ENCODE measurements at places on chromosomes 6 and 20.
A peak's percentile ranks its signal among the peaks of the same experiment; 100 is the strongest.

- no peak for DNase-seq
Measured at GRCh38 chr6:6580225-6580856, 8.2 kb upstream of the LY86 start.

DNA sequence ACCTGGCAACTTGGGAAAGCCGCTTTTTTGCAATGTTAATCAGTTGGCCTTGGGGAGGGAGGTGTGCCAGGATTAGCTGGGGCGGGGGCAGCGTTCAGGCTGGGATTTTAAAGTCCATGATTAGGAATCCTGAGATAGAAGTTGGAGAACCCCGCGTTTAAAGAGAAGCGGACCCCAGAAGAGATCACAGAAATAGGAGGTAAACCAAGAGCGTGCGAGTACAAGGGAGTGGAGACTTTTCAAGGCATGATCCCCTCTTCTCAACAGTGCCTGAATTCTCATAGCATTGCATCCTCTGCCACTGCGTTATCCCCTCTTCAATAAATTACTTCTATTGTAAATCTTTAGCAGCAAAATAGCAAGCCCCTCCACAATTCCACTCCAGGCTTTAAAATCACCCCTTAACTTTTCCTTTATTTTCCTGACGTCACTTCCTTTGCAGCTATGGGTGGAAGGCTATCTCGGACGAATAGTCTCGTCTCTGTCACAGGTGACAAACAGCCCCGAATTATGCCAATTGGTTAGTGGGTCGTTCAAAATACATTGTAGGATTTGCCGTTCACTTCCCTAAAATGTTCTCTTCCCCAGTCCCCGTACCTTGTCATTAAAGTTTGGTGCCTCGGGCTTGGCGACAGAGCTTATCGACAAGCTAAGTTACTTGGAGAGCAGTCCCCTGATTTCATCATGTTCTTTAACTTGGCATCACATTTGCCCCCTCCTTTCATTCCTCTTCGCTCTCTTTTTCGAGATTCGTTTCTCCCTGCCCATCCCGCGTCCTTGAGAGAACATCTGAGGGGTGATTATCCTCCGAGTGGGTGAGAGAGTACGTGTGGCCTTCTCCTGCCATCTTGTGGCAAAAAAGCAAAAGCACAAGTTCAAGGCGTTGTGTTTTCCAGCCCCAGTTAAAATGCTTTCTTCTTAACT lies 17.1 kb downstream of the OR2B2 start:
- DNase-seq: peak; percentile 46

GRCh38 chr6:137746264-137746663 lies 120.8 kb upstream of the TNFAIP3 start:
- DNase-seq: no peak

- DNase-seq: no peak
Measured at GRCh38 chr20:1995531-1996310, 1.9 kb upstream of the PDYN start.

- DNase-seq: no peak
Measured at GRCh38 chr6:103139377-103139776, 1720.3 kb downstream of the HACE1 start.

GRCh38 chr20:59063358-59064213 lies 21.0 kb upstream of the PRELID3B start:
- no peak for DNase-seq

GRCh38 chr20:11136691-11137090 lies 462.9 kb upstream of the JAG1 start:
- no peak for DNase-seq

- DNase-seq: no peak
Measured at GRCh38 chr6:24506814-24507520, 12.2 kb downstream of the ALDH5A1 start.

GRCh38 chr6:26432627-26433201 lies 7.6 kb upstream of the BTN3A3 start:
- no peak for DNase-seq

DNA sequence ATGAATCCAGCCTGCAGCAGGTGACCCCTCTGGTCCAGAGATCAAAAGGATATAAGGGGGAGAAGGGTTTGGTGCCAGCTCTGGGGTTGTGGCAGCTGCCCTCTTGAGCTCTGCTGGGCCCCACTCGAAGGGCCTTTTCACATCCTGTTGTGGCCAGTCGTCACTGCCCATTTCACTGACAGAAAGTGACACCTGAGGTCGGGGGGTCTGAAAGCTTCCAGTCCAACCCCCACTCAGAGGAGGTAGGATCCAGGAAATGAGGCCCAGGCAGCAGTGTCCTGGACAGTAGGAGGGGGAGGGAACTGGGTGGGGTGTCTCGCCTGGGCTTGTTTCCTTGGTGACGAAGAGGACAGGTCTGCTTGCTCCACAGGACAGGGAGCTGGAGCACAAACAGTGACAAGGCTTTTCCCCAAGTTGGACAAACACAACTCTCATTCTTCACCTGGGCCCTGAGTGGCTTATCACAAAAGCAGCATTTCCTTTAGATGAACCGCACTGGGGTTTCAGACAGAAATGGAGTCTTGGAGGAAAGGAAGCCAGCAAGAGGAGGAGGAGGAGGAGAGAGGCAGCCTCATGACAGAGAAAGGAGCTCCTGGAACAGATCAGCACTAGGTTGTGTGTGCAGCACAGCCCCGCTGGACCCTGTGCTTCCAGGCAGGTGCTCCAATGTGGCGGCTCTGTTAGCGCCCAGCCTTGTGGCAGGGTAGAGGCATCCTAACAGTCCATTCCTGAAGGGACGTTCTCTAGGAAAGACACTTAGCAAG lies 11.0 kb downstream of the FRS3 start:
- DNase-seq: no peak

DNA sequence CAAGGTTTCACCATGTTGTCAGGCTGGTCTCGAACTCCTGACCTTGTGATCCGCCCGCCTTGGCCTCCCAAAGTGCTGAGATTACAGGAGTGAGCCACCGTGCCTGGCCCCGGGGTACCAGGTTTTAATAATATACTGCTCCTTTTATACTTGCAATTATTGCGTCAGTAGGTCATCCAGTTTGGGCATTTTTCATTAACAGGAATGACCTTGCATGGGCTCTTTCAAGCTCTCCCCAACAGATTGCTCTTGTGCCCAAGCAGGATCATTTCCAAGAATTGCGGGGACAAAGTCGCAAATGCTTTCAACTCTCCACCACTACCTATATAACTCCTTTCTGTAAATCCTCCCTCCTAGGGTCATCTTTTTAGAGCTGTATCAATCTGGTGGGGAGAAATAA lies 23.8 kb downstream of the STK38 start:
- no peak for DNase-seq

DNA sequence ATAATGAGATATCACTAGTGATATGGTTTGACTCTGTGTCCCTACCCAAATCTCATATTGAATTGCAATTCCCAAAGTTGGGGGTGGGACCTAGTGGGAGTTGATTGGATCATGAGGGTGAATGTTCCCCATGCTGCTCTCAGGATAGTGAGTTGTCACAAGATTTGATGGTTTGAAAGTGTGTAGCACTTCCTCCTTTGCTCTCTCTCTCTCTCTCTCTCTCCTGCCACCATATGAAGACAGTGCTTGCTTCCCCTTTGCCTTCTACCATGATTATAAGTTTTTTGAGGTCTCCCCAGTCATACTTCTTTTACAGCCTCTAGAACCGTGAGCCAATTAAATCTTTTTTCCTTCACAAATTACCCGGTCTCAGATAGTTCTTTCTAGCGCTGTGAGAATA lies 1002.0 kb upstream of the ADGRB3 start:
- DNase-seq: no peak

DNA sequence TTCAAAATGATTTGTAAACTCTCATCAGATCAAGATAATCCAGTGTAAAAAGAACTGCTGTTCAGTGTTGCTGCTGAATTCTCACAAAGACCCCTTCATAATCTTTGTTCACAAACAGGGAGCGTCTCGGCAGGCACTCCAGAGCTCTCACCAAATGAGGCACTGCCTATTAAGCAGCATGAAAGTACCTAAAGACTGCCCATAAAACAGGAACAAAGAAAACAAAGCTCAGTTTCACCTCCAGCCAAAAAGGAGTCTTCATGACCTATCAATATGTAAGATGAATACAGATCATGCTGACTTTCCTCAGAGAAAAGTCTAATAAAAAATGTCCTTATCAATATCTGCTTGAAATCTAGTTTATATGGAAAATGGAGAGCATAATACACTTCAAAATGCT lies 41.8 kb downstream of the GPR63 start:
- DNase-seq: no peak

- no peak for DNase-seq
Measured at GRCh38 chr6:30102414-30102969, 10.4 kb downstream of the TRIM31 start.

- DNase-seq: peak; percentile 19
Measured at GRCh38 chr20:63896264-63897105, 1.6 kb downstream of the DNAJC5 start.

DNA sequence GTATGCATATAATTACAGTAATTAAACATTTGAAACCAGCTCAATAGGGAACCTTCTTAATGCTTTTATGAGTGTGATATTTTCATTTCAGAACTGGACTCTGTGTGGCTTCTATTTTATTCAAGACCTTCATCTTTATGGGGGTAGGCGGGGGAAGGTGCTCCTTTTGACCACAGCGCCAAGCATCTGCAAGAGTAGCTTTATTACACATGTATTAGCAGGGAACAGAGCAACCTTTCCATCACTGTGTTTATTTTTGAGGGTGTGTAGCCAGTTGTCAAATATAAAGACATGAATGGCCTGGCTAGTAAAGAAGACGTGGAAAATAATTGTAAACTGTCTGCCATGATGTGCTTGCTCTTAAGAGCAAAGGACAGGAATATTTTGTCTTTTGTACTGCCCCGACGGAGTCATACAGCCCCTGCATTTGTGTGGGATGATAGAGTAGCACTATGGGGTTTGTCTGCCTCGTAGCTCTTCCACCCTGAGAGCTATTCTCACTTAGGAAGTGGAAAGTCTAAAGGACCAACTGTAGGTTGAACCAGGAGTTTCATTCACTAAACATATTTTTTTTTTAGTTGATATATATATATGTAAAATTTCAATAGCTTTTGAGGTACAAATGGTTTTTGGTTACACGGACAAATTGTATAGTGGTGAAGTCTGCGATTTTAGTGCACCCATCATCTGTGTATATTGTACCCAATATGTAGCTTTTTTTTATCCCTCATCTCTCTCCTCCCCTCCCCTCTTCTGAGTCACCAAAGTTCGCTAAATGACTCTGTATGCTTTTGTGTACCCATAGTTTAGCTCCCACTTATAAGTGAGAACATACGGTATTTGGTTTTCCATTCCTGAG lies 91.2 kb downstream of the CARMIL1 start:
- no peak for DNase-seq

GRCh38 chr20:17882065-17882833 lies 86.3 kb downstream of the SNX5 start:
- DNase-seq: no peak

- DNase-seq: no peak
Measured at GRCh38 chr20:44837946-44838345, 27.6 kb upstream of the RIMS4 start.

- DNase-seq: no peak
Measured at GRCh38 chr6:35294308-35294945, 3.2 kb upstream of the DEF6 start.

DNA sequence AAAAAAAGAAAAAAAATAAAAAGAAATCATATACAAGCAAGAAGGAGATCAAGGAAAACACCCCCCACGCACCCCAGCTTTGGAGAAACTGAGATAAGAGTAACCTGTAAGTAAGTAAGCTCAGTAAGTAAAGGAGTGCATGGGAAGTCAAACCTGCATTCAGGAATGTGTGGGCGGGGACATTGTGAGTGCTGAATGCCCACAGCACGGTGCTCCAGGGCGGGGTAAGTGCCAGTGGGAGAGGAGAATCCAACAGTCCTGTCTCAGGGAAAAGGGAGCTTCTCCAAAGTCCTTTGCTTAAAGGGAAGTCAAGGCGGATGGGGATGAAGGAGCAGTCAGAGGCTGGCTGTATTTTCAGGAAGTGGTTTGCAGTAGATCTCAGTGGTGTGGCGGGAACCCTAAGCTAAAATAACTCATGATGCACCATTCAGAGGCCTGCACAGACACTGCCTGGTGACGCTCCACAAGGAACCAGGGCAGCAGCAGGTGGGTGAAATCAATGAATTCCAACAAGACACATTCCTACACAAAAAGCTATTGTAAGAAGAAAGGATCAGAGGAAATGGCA lies 368.0 kb downstream of the QKI start:
- DNase-seq: no peak

DNA sequence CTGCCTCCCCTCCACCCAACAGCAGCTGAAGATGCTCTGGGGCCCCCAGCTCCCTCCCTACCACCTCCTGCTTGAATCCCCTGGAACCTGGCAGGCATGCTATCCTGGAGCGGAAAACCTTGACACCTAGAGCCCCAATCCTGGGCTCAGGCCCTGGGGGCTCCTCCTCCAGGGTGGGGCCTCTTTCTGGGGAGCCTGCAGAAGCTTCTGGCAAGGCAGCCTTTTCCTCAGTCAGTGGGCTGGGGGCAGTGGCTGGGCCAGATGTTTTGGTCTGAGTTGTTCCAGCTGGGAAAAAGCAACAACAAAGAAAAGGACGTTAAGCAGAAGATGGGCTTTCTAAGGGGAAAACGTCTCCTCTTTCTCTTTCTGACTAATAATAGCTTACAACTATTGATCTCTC lies 21.1 kb downstream of the KIAA1755 start:
- DNase-seq: no peak

GRCh38 chr20:1857466-1857865 lies 37.7 kb upstream of the SIRPA start:
- no peak for DNase-seq

- DNase-seq: no peak
Measured at GRCh38 chr6:23213193-23213592, 643.8 kb downstream of the HDGFL1 start.

DNA sequence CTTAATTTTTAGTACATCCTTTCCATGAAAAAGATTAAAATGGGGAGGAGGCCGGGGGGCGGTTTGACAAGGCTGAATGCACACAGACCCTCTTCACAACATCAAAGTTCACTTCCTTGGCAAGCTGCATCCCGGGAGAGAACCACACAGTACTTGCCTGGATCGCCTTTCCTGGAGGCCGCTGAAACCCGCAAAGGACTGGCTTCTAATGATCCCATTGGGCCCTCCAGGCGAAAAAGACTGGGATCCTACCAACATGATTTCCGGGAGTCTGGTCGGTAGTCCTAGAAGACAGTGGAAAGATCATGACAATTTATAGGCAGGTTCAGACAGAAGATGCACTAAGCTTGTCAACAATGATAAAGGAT lies 60.2 kb downstream of the RIPOR2 start:
- no peak for DNase-seq

GRCh38 chr20:53070706-53071392 lies 98.7 kb downstream of the TSHZ2 start:
- no peak for DNase-seq

DNA sequence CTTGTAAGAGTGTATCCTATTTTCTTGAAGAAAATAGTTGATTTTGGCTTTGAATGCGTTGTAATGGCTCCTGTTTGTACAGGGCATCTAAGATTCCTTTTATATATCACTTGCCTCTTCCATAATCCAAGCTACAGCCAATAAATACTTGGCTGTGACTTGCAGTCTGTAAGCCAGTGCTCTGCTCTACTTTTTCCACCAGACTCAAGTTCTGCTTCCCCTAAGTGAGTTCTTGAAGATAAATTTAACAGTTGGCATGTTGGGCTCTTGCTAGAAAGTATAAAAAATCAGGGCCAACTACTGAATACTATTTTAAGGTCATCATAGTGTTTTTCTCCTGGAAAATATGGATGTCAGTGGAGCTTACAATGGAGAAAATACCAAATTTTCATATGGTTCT lies 36.5 kb upstream of the SCGN start:
- DNase-seq: no peak

All from stimulated activated CD4-positive, alpha-beta T cell treated with anti-CD3 and anti-CD28 coated beads, Interleukin-2, amount 100 ng/mL, for 48 hours (primary cell).